Mesendoderm (in vitro differentiated cells): ENCODE measurements at places on chromosomes 7 and 10.
A peak's percentile ranks its signal among the peaks of the same experiment; 100 is the strongest.

DNA sequence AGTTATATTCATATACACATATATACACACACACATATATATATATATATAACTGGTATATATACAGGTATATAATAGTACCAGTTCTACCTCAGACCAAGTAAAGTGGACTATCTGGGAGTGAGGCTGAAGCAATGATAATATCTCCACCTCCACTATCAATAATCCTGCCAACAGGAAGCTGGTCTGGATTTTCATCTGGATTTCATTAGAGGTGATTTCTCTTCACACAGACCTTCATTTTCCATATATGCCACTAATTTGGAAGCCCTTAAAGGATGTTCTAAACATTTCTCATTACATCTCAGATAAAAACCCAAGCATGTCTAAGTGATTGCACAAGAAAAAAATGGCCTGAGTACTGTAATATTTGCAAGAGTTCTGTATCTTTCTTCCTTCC, 1.7 kb upstream of the SLC35B4 start:
- DNase-seq, result no peak
- H3K27ac ChIP-seq, result no peak overlapping the region
- H3K4me1 ChIP-seq, result peaks cover 5% of the 10 kb centered on the region
- no peaks in the 10 kb centered on the region for H3K36me3 ChIP-seq

GRCh38 chr10:55410415-55410885, 609.4 kb upstream of the PCDH15 start:
- DNase-seq, result peak; percentile 65
- H3K27me3 ChIP-seq, result no peaks in the 10 kb centered on the region
- no peaks in the 10 kb centered on the region for H3K4me1 ChIP-seq
- no peak overlapping the region for H3K27ac ChIP-seq
- H3K4me3 ChIP-seq, result no peak overlapping the region
- no peaks in the 10 kb centered on the region for H3K36me3 ChIP-seq

GRCh38 chr10:35614312-35614711, 9.2 kb downstream of the GJD4 start:
- no peaks in the 10 kb centered on the region for H3K36me3 ChIP-seq
- no peaks in the 10 kb centered on the region for H3K27me3 ChIP-seq
- no peak overlapping the region for H3K4me3 ChIP-seq
- no peak for DNase-seq

- no peaks in the 10 kb centered on the region for H3K36me3 ChIP-seq
- no peaks in the 10 kb centered on the region for H3K4me1 ChIP-seq
- no peak overlapping the region for H3K27ac ChIP-seq
- no peaks in the 10 kb centered on the region for H3K27me3 ChIP-seq
These were observed 232.4 kb upstream of the KLF14 start for GRCh38 chr7:130966246-130967009.

GRCh38 chr10:80702143-80702542, 164.4 kb downstream of the SH2D4B start:
- H3K27me3 ChIP-seq, result no peaks in the 10 kb centered on the region
- no peak overlapping the region for H3K4me3 ChIP-seq
- no peaks in the 10 kb centered on the region for H3K4me1 ChIP-seq
- DNase-seq, result no peak
- H3K36me3 ChIP-seq, result no peaks in the 10 kb centered on the region
- H3K27ac ChIP-seq, result no peak overlapping the region

DNA sequence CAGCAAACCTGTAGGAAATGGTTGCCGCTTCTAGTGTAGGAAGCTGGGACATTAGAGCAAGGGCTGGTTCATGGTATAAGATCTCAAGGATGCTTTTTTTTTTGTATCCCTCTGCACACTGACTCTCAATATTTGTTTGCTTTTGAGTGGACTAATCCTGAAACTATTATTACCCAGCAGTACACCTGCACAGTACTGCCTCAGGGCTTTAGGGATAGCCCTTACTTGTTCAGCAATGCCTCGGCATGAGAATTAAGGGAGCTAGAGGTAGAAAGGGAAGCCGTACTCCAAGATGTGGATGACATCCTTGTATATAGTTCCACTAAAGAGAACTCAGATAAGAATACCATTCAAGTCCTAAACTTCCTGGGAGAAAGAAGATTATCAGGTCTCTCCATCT, 70.5 kb downstream of the COPG2 start:
- H3K27ac ChIP-seq, result no peak overlapping the region
- no peaks in the 10 kb centered on the region for H3K36me3 ChIP-seq
- H3K27me3 ChIP-seq, result no peaks in the 10 kb centered on the region
- H3K4me1 ChIP-seq, result no peaks in the 10 kb centered on the region
- H3K4me3 ChIP-seq, result no peak overlapping the region

- H3K27ac ChIP-seq, result no peak overlapping the region
- H3K4me1 ChIP-seq, result peaks cover 2% of the 10 kb centered on the region
- DNase-seq, result no peak
- no peaks in the 10 kb centered on the region for H3K27me3 ChIP-seq
These were observed 242.1 kb downstream of the MGMT start for GRCh38 chr10:129709101-129709500.
